ENCODE measurements at places on chromosomes 5 and 9. TPM values are rescaled to one million over a fixed set of nuclear protein-coding genes. Genes with fewer than 3 reads are reported as not detected.

DNA sequence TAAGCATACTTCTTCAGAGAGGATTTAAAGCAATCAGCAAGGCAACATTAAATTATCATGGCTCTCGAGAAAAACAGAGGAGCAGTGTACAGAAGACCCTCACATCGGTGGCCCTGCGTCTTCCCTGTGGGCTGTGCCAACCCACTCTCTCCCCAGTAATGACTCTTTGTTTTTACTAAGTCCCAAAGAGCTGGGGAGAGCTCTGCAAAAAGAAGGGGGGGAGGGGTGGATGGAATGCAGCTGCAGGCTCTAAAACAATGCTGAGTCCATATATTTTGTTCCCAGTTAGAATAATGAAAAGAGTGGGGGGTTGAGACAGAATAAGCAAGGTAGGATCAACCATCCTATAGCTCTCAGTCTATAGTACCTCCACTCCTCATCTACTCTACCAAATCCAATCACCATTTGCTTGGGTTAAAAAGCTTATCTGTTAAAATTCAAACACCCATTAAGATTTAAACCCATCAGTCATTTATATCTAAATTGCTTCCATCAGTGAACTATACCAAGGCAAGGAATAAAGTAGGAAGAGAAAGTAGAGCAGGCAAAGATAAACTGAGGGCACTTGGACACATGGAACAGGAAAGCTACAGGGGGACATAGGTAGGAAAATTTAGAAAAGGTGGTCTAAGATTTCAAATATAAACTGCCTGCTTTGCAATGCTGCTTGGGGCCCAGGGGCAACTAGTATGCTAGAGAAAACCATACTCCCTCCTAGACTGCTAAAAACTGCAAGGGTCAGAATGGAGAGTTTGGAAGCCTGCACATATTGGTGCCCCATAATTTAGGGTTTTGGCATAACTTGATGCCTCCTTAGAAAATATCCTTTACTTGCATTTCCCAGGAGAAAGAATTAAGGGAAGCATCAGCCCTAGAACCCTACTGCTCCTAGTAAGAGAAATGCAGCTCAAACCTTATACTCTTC is 20.6 kb downstream of the ELL2 start:
- no peaks in the 10 kb centered on the region for H3K27me3 ChIP-seq
- no peak overlapping the region for H3K4me3 ChIP-seq
- no peak overlapping the region for H3K27ac ChIP-seq
- H3K4me1 ChIP-seq, result no peaks in the 10 kb centered on the region
- no peaks in the 10 kb centered on the region for H3K36me3 ChIP-seq
- DNase-seq, result no peak

DNA sequence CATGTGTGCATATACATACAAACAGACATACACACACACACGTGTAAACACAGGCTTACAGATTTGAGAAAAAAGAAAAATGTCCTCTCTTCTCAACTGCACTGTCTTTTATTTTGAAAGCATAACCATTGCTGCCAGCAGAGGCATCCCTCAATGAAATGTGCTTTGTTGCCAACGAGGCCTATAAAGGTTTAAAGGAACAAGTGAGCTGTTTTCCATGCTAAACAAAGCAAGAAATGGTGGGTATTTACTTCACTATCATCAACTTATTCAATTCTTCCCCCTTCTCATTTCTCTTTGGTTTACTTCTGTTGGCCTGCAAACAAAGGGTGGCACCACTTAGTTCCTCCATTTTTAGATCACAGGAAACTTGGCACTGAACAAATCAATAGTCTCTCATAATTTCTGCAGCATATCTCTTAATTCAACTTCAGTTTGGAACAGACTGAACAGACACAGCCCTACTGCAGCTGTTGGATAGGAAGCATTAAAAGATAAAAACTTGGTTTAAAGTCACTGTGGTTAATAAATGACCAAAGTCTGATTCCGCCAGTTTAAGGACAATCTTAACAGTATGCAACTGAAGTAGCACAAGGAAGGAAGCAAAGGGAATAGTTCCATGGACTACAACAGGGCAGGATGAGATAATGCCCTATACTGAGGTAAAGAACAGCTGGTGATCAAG is 21.7 kb downstream of the TTC33 start:
- DNase-seq, result no peak
- H3K27ac ChIP-seq, result no peak overlapping the region
- no peaks in the 10 kb centered on the region for H3K4me1 ChIP-seq
- H3K27me3 ChIP-seq, result no peaks in the 10 kb centered on the region
- no peak overlapping the region for H3K4me3 ChIP-seq
- H3K36me3 ChIP-seq, result peaks cover 7% of the 10 kb centered on the region

The NSG2 gene
- total RNA-seq, result not detected

GRCh38 chr9:37727013-37727412 is 26.6 kb upstream of the TRMT10B start:
- no peak for DNase-seq
- no peaks in the 10 kb centered on the region for H3K4me1 ChIP-seq
- H3K27ac ChIP-seq, result no peak overlapping the region

GRCh38 chr9:91714020-91714806 is 235.8 kb downstream of the ROR2 start:
- peak; percentile 18 for DNase-seq
- H3K4me3 ChIP-seq, result peak overlapping the region; percentile 19
- peaks cover 19% of the 10 kb centered on the region for H3K4me1 ChIP-seq
- H3K36me3 ChIP-seq, result no peaks in the 10 kb centered on the region

GRCh38 chr5:169917500-169917899 is 62.8 kb downstream of the INSYN2B start:
- no peak for DNase-seq
- H3K4me1 ChIP-seq, result no peaks in the 10 kb centered on the region
- H3K27me3 ChIP-seq, result no peaks in the 10 kb centered on the region
- no peak overlapping the region for H3K4me3 ChIP-seq
- H3K36me3 ChIP-seq, result peaks cover 4% of the 10 kb centered on the region
- H3K27ac ChIP-seq, result no peak overlapping the region

GRCh38 chr5:86716121-86716520 is 98.4 kb downstream of the COX7C start:
- no peaks in the 10 kb centered on the region for H3K4me1 ChIP-seq
- no peaks in the 10 kb centered on the region for H3K36me3 ChIP-seq
- no peak overlapping the region for H3K27ac ChIP-seq
- no peak for DNase-seq
- no peaks in the 10 kb centered on the region for H3K27me3 ChIP-seq
- H3K4me3 ChIP-seq, result no peak overlapping the region

DNA sequence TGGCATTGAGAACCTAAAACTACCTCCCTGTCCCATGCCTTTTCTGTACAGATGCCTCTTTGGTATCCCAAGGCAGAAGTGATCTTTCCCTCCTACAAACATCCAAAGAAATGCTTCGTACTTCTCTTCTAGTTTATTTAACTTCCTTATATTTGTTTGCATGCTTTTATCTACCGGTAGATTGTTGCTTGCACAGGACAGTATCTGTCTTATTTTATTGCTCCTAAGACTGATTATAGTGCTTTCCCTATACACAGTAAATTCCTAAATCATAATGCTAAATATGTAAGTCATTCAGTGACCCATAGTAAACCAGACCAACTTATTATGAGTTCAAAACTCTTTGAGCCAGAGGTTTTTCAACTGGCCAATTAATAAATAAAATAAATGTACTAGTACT is 156.9 kb downstream of the PRELID2 start:
- no peaks in the 10 kb centered on the region for H3K36me3 ChIP-seq
- DNase-seq, result no peak
- no peaks in the 10 kb centered on the region for H3K4me1 ChIP-seq
- H3K4me3 ChIP-seq, result no peak overlapping the region

The FIBCD1 gene
- not detected for total RNA-seq

GRCh38 chr5:164422400-164422799 is 917.0 kb downstream of the MAT2B start:
- H3K27ac ChIP-seq, result no peak overlapping the region
- no peak overlapping the region for H3K4me3 ChIP-seq
- no peak for DNase-seq
- H3K27me3 ChIP-seq, result no peaks in the 10 kb centered on the region
- no peaks in the 10 kb centered on the region for H3K4me1 ChIP-seq

The MAN2A1 gene
- 52.7 TPM for total RNA-seq

- H3K36me3 ChIP-seq, result no peaks in the 10 kb centered on the region
- H3K4me1 ChIP-seq, result peaks cover 34% of the 10 kb centered on the region
- H3K4me3 ChIP-seq, result peak within 1 kb of the TSS; percentile 40
- H3K27ac ChIP-seq, result peak within 1 kb of the TSS; percentile 42
- peak; percentile 86 for DNase-seq
Observed at GRCh38 chr5:157108976-157109375, at the start of gene HAVCR2. Gene HAVCR2, minus strand, starts transcription at chr5:157109044. Its CDS starts 61 bp downstream, at chr5:157108983.

The ELP1 gene
- 20.8 TPM for total RNA-seq

GRCh38 chr9:111175350-111175749 is 137.1 kb upstream of the LPAR1 start:
- DNase-seq, result no peak
- H3K27ac ChIP-seq, result no peak overlapping the region
- H3K4me1 ChIP-seq, result no peaks in the 10 kb centered on the region
- H3K27me3 ChIP-seq, result no peaks in the 10 kb centered on the region
- no peak overlapping the region for H3K4me3 ChIP-seq

The OTP gene
- not detected for total RNA-seq

DNA sequence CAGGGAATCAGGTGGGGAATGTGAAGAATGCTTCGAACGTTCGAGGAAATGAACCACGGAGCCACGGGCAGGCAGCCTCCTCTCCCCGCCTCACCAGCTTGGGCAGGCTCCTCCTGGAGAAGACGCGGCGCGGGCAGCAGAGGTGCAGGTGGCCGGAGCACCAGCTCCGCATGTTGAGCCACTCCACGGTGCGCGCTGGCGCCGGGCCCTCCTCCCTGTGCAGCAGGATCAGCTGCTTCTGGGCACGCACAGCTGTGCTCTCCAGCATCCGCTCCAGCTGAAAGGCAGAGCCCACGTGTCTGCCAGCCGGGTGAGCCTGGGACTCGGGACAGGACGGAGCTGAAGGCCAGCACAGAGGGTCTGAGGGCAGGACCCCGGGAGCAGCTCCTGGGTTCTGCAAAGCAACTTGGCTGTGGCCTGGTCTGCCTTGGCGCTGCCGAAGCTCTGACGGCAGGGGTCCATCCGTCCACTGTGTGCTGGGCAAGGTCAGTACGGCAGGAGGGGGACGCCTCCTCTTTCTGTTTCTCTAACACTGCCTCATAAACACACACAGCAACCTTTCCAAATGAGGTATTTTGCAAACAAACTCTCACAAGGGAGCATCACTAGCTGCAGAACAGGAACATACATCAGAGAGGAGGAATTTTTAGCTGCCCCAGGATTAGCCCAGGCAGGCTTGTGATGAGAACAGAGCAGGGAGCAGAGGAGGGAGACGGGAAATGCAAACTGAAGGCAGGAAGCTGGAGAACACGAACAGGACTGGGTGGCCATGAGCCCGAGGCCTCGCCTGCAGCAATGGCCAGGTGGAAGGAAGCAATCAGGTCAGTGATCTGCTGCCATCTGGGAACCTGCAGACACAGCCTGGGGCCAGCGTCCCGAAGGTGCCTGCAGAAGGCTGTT is 20.1 kb upstream of the NSMF start:
- no peaks in the 10 kb centered on the region for H3K27me3 ChIP-seq
- no peak overlapping the region for H3K4me3 ChIP-seq
- H3K4me1 ChIP-seq, result no peaks in the 10 kb centered on the region
- DNase-seq, result no peak
- H3K27ac ChIP-seq, result no peak overlapping the region

- H3K4me1 ChIP-seq, result no peaks in the 10 kb centered on the region
- H3K4me3 ChIP-seq, result no peak overlapping the region
- no peak overlapping the region for H3K27ac ChIP-seq
Observed at GRCh38 chr5:126917918-126918614, 112.3 kb downstream of the MARCHF3 start.

The SLC6A3 gene
- not detected for total RNA-seq

The SLC36A2 gene
- not detected for total RNA-seq

DNA sequence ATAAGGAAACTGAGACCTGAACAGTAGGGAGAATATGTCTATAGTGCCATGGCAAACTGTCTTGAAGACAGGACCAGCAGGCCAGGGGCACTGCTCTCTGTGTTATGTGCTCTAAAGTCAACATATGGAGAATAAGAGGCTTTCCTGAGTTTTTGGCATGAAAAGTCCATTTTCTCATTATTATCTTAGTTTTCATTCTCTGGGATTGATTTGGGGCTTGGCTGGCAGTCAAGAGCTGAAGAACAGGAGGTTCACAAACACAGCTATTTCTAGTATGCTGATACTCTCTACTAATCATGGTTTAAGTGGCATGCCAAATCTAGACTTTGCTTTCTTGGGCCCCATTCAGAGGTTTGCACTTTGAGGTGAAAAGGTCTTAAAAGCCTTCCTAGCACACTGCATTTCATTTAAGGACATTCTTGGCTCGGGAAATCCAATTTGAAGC is 404.4 kb downstream of the ZNF608 start:
- H3K27me3 ChIP-seq, result no peaks in the 10 kb centered on the region
- no peaks in the 10 kb centered on the region for H3K36me3 ChIP-seq
- no peak overlapping the region for H3K4me3 ChIP-seq
- no peak for DNase-seq
- no peaks in the 10 kb centered on the region for H3K4me1 ChIP-seq

DNA sequence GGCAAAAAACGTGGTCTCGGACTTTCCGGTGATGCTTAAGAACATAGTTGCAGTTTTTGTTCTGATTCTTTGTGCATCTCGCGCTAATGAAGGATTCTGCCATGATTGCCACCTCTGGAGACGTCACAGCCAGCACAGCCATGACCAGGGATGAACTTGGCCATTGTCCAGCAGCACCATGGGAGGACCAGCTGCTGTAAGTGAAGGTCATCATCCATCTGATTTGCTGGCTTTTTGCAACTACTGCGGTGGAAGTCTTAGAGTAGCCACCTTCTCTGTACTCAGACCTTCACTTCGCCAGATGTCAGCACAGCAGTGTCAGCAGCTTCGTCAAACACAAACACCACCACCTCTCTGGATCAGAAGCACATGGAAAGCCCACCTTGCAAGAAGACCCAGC is 45.7 kb downstream of the NSUN2 start:
- DNase-seq, result no peak
- no peak overlapping the region for H3K4me3 ChIP-seq
- H3K27me3 ChIP-seq, result peaks cover 17% of the 10 kb centered on the region
- H3K36me3 ChIP-seq, result no peaks in the 10 kb centered on the region
- no peak overlapping the region for H3K27ac ChIP-seq
- peaks cover 7% of the 10 kb centered on the region for H3K4me1 ChIP-seq

The BTNL3 gene
- not detected for total RNA-seq

The PRLR gene
- 0.03 TPM for total RNA-seq

DNA sequence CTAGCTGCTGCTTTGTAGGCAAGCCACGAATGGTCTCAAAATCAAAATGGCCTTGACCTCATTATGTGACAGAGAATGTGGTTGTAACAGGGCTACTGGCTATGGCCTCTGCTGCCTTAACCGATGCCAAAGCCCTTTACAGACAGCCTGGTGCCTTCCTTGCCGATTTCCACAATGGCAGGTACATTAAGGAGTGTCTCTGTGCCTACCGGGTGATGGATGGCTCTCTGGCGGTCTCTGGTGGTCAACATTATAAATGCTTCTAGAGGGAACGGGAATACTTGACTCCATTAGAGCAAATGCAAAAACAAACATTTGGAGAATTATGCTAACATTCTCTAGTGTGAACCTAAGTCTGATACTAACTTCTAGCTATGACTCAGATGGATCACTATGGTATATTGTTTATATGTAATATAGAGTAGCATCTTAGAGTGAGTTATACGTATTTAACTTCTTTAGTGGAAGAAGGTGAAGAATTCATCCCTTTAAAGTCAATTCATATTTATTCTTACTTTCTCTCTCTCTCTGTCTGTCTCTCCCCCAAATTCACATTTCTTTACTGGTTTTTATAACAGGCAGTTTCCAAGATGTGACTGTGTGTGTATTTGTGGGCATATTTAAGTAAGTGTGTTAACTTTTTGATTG is 52.5 kb downstream of the RPS23 start:
- peaks cover 3% of the 10 kb centered on the region for H3K4me1 ChIP-seq
- no peaks in the 10 kb centered on the region for H3K27me3 ChIP-seq
- DNase-seq, result peak; percentile 50

Data from CD4-positive, alpha-beta T cell (primary cell).